ENCODE measurements at places on chromosomes 3 and 15.

GRCh38 chr3:167350245-167350862, 29.7 kb downstream of the ZBBX start:
- no peak for DNase-seq

- no peak for DNase-seq
Observed at GRCh38 chr3:186705882-186706780, 11.0 kb upstream of the KNG1 start.

- DNase-seq: peak; percentile 3
Observed at GRCh38 chr15:45795440-45796069, 160.7 kb downstream of the SQOR start.

- no peak for DNase-seq
Observed at GRCh38 chr3:23815879-23816278, 10.1 kb downstream of the UBE2E1 start.
